AG04450 (cell line): ENCODE measurements at places on chromosomes 1 and 21. TPM values are rescaled to one million over a fixed set of nuclear protein-coding genes. Genes with fewer than 3 reads are reported as not detected.

DNA sequence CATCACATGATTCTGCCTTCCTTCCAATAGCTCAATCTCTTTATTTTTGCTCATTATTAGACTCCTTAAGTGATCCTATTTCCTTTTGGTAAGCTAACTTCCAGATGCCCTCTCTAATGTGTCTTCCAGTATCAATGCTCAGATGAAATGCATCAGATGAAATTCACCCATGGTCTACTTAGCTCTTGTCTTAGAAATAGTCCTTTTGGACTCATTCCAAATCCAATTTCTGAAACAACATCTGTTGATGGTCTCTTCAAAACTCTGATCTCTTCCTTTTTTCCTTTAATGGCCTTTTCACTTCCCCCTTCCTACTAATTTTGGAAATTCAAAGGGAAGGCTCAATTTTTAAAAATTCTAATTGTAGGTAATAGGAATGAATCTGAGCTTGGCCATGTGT is 81.1 kb upstream of the GREM2 start:
- DNase-seq: no peak

DNA sequence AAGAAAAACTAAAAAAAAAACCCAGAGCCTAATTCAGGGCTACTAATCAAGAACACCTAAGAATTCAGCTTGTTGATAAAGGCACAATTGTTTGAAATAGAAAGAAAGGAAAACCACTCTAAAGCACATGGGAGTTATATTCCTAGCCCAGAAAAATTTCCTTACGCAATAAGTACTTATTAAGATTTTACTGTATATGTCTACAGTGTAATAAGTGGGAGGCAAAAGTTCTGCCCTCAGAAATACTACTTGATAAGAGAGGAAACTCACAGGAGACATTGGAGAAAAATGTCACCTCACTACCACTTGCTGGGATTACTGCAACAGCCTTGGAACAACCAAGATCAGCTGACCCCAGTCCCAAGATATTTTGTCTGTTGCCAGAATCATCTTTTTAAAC is 66.1 kb downstream of the IARS2 start:
- no peak for DNase-seq

- DNase-seq: no peak
Measured at GRCh38 chr1:71687376-71687775, 595.0 kb downstream of the NEGR1 start.

DNA sequence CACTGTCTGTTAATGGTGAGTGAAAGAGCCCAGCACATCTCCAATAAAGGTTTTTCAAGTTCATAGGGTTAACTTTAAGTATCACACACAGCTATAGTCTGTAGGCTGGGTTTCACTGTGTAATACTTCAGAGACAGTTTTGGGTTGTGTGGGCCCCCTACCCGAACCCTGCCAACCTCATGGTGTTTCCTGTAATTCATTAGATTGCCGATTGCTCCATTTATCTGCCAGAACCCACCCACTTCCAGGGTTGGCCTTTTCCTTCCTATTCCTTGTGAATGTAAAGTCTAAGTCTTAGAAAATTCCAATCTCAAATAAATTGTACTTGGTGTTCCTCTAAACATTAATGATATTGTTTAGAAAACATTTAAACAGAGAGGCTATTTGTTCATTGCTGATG is 43.6 kb downstream of the CTTNBP2NL start:
- no peak for DNase-seq

GRCh38 chr1:153642161-153642560 is 8.3 kb downstream of the CHTOP start:
- DNase-seq: no peak

DNA sequence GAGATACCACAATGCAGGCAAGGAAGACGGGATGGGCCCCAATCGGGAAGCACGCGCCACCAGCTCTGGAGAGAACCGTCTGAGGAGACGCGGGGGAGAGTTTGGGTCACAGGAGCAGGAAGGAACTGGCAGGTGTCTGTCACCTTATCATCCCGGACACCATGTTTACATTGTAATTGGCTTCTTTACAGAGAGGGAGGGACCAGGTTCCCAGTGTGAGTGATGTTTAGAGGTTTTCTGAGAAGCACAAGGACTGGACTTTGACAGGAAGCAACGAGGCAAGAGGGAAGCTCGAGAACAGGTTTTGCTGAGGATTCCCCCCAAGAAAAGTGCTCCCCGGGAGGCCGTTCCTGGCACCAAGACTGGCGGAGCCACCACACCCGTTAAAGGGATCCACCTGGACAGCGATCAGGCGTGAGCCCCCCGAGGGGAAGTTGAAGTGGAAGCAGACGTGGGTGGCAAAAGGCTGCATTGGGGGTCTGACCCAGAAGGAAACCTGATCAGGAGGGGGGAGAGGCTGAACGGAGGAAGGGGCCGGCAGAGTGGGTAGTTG is 957 bp downstream of the EPS15 start:
- DNase-seq: no peak

DNA sequence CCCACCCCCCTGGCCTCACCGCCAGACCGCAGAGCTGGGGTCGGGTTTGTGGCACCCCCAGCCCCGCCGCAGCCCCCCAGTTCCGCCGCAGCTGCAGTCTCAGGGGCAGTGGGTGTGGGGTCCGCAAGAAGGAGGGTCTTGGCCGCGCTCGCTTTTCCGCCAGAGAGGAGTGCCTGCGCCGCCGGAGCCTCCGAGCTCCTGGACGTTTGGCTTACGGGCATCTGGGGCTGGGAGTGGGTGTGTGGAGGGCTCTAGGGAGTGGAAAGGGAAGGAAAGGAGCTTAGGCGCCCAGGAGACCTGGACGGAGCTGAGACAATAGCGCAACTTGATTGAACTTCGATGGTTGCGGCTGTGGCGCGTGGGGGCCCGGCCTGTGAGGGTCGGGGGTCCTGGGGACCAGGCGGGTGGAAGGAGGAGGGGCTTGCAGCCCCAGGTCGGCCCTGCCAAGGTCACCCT is 88.8 kb upstream of the IPO9 start:
- no peak for DNase-seq

DNA sequence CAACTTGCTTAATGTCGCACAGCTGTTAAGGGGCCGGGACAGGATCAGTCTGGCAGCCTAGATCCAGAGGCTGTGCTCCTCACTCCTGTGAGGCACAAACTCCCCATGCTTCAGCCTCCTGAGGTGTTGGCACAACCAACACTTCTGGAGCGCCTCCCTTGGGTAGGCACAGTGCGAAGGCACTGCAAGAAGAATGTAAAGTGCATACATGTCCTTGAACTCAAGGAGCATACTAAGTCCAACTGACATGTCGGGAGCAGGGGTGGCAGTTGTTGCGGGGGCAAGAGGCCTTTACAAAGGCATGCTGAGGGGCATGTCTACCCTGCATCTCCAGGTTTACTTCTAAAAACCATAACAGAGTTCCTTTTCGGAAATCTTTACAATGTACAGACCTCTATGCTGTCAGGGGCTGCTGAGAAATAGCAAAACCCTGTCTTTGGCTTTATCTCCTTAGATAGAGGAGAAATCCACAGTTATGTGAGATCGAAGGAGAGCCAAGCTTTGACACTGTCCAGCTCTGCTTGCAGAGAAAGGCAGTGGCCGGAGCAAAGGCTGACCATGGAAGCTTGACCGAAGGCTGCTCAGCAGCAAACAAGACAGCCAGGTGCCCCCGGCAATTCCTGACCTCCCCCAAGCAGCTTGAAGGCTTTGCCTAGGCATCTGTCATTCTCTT is 93.9 kb downstream of the CDC7 start:
- DNase-seq: no peak

DNA sequence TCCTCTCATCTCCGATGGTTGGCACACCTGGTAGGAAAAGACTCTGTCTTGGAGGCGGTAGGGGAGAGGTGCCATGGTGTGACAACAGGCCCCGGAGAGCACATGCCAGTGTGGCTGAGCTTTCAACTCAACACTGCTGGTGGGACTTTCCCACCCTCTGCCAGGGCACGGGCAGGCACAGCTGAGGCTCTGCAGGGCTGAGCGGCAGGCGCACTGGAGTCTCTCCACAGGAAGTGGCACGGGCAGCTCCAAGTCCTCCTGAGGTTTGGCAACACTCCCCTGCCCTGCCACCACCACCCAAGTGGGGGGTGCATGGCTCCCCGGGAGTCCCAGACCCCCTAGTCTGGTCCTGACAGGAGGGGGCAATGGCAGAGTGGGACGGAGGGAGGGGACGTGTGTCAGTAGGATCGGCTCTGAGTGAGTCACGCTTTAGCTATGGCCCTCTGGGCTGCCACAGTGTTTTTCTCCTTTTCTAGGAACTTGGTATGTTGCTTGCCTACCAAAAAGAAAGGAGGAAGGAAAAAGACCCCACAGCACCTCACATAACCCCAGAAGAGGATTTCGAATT is 27.3 kb upstream of the EVA1B start:
- DNase-seq: no peak

GRCh38 chr1:24018611-24019580 is 38.8 kb upstream of the SRSF10 start:
- DNase-seq: peak; percentile 99

DNA sequence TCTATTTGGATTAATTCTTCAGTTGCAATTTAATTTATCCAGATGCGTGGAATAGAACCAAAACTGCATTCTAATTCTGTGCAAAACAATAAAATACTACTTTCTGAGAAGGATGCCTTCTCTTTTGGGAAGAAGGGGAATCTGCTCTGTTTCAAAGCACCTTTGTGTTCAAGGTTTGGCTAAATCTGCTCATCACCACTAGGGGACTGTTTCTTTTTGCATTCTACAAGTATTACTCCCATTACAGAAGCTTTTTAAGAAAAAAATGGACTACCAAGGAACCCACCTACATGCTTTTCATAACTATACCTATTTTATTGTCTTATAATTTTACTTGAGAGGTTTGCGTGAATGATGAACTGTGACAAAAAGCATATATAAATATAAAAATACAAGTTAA is 18.2 kb downstream of the MRPS6 start:
- DNase-seq: no peak

PROK1 gene
- polyA plus RNA-seq: not detected in 2 replicates

HHAT gene
- polyA plus RNA-seq: 4.8 and 5.1 TPM in 2 replicates

SHISAL2A gene
- not detected in 2 replicates for polyA plus RNA-seq

CLDN8 gene
- polyA plus RNA-seq: not detected in 2 replicates

TGFB2 gene
- 10.2 and 14.8 TPM in 2 replicates for polyA plus RNA-seq
